ENCODE measurements at places on chromosomes 1 and 21.

DNA sequence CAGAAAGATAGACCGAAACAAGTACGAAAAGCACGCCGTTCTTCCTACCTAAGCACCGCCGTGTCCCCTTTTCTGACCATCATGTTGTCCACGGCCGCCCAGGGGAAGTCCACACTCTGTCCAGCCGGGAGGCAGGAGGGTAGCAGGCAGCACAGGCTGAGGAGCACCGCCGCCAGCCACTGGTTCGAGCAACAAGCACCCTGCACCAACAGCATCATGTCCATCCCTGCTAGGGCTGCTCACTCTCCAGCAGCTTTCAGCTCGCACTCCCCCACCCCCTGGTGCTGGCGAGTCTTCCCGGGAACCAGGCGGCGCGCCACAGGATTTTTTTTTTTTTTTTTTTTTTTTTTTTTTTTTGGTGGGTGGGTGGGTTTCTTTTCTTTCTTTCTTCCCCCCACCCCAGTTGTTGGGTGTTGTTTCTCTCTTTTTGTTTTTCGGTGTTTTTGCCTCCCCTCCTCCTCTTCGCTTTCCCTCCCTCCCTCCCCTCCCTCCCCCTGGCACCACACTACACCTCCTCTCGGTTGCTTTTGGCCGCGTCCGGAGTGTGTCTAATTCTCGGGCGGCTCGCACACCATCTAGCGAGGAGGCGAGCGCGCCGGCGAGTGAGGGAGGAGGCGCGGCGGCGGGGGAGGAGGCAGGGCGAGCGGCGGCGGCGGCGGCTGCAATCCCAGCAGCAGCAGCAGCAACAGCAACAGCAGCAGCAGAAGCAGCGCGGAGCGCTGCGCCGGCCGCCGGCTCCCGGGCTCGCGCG is at the start of gene NEGR1:
Gene NEGR1 (minus strand): TSS at position 269 of the 751 bp plus-strand sequence.
- DNase-seq: peak; percentile 86

- no peak for DNase-seq
These were observed 45.3 kb upstream of the C1orf105 start for GRCh38 chr1:172375211-172375631.

DNA sequence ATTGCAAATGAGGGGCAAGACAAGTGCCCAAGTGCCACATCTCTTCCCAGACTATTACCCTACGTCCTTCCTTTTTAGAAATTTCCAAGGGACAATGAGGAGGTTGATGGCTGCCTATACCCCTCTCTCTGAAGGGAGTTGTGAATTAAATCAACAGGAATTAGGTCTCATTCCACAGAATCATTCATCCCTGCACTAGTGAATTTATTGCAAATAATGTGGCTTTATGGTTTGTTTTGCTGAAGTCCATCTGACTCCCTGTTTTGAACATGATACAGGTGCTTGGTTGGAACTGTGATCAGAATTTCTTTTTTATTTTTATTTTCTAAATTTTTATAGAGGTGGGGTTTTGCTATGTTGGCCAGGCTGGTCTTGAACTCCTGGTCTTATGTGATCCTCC is 34.3 kb upstream of the THEM4 start:
- no peak for DNase-seq

GRCh38 chr1:202184750-202185460 is 8.7 kb upstream of the LGR6 start:
- DNase-seq: peak; percentile 81

- peak; percentile 11 for DNase-seq
These were observed at the start of gene TLCD4 for GRCh38 chr1:95117207-95118066. TSS of gene TLCD4 (plus strand) at chr1:95117355. CDS start at chr1:95143902, 26,547 bp downstream.

GRCh38 chr1:229572286-229572685 is 13.8 kb upstream of the ABCB10 start:
- no peak for DNase-seq

Measured in fibroblast of mammary gland (primary cell).